ENCODE measurements at places on chromosomes 11 and 22.

GRCh38 chr11:96306933-96307775, 35.8 kb downstream of the MAML2 start:
- peak; percentile 84 for DNase-seq

GRCh38 chr11:111549196-111549868, 8.8 kb downstream of the LAYN start:
- DNase-seq: no peak

- no peak for DNase-seq
These were observed 106.0 kb downstream of the TRIM29 start for GRCh38 chr11:120031612-120032600.

DNA sequence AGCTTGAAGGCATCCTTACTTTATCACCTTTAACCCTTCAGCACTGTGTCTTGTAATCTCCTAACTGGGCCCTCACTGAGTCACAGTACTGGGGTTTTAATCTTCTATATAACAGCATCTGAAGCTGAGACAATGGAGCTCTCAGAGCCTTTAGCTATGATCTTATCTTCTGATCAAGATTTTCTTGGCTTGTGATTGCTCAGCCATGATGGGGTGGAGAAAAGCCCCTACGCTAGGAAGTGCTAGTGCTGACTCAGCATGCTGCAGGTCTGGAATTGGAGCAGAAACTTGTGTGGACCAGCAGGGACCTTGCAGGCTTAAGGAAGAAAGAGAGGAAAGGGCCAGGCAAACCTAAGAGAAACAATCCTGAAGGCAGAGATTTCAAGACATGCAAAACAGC, 71.7 kb upstream of the EED start:
- DNase-seq: no peak

DNA sequence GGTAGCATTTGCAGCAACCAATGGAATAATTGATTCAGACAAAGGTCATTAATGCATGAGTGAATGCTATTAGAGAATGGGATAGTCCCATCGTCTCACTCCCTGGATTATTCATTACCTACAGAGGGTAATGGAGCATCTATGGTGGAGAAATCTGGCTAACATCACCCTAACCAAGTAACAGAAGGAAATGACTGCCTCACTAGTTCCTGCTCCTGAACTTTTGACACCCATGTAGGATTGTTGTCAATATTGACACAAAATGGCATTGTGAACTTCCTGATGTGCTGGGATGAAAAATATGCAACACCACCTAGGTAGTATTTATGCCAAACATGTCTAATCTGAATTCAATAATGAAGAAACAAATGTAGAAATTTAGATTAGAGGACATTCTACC, 44.0 kb upstream of the KIRREL3 start:
- no peak for DNase-seq

DNA sequence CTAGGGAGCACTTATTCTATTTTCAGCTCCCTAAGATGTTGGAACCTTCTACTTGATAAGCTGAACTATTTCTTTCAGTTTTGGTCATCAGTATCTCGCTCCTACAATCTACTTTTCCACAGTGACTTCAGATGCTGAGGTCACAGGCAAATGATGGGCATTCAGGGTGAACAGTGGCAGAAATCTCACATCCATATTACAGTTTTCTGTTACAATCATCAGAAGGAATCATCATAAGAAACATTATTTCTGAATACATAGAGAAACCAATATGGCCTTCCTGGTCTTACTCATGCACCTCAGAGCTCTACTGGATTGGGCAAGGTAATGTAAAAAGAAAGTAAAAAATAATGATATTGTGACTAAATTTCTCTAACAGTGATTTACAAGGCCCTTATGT, 39.4 kb upstream of the DDI1 start:
- no peak for DNase-seq

DNA sequence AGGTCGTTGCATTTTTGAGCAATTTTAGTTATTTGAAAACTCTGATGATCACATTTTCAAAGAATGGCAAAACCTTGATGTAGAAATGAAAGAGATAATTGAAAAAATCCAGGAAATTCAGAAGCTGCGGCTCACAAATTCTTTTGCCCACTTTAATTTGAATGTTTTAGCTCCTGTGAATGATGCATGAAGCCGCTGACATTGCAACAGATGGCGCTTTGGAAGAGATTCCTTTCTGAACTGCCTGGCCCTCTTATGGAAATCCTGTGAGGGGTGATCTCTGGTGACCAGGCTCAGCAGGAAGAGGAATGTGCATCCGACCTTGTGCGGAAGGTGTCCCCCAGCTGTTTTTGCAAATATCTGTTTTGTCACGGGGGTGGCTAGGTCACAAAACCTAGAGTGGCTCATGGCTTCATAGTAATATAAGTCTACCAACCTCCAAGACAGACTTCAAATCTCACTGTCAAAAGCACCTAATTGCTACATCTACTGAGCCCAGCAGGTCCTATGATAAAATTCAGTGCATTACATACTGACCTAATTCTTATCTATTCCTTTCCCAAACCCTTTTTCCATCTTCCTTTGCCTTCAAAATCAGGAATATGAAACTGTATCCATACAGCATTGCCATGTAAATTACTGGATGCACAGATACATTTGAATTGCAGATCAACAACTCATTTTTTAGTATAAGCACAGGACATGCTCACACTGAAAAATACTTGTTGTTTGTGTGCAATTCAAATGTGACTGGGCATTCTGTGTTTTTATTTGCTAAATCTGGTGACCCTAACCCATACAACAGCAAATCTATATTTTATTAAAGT, 412.7 kb downstream of the ETS1 start:
- DNase-seq: no peak

DNA sequence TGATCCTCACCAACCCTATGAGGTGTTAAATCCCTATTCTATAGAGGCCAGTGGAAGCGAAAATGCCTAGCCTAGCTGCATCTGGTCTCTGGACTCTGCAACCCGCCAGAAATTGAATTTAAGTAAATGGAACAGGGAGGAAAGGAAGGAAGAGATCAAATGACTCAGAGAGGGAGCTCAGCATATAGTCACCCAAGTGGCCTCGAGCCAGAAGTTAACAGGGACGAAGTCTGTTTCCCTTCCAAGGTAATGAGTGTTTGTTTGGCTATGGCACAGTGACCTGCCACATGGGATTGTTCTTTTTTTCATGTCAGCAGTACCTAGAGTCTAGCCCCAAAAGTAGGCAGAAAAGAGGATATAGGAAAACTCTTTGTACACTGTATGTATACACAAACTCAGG, 66.3 kb downstream of the PAK1 start:
- peak; percentile 70 for DNase-seq

DNA sequence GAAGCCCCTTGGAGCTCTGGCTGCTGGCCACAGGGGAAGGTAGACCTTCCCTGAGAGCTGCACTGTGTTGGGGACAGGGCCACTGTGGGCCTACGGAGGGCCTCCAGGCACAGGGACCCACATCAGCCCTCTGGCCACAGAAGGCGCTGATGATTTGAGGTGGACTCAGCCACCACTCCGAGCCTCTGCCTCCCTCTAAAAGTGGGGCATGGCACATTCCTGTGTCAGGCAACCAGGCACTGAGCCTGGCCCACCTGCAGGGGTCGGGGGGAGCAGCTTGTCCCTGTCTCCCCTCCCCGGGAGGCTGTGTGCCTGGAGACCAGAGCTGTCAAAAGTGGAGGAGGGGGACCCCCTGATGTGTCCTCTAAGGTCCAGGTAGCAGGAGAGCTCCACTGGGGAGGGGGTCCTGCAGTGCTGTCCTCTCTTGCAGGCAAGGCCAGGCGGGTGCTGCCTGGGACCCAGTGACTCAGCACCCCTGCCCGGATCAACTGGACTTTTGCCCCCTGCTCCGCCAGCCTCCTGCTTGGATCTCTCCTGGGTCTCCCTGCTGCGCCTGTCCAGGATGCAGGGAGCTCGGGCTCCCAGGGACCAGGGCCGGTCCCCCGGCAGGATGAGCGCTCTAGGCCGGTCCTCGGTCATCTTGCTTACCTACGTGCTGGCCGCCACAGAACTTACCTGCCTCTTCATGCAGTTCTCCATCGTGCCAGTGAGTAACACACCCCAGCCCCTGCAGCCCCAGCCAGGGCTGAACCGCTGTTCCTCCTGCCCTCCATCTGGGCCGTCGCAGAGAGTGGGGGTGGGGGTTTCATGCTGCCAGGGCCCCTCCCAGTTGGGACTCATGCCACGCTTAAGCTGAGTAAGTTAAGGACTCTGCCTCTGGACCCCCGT, 17.5 kb upstream of the CDKN1C start:
- no peak for DNase-seq

- DNase-seq: no peak
These were observed 10.0 kb upstream of the SLC25A17 start for GRCh38 chr22:40829131-40829530.

GRCh38 chr22:29370537-29370936, 17.8 kb downstream of the AP1B1 start:
- no peak for DNase-seq

- DNase-seq: no peak
These were observed 12.4 kb upstream of the MAPK11 start for GRCh38 chr22:50282361-50283155.

DNA sequence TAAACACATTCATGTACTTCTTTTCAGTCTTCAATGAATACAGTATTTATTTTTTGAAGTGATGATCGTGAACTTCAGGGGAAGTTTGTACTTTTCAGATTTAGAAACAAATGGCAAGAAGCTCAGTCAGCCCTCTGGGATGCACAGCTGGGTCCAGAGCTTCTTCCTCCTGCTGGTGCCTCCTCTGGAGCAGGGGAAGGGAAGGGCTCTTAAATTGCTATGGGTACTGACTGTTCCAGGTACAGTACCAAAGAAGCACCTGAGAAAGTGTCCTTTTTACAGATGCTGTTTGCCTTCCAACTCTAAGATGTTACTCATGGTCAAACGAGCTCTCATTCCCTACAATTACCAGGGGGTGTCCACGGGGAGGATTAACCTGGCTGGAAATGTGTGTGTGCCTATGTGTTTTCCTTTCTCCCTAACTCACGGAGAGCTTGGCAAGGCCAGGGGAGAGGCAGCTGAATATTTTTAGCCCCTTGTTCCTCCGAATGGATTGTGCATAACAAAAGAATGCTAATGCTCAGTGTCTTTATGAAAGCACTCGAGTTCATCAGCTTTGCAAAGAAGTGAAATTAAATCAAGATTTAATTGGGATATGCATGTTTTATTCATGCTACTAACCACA, 313.7 kb upstream of the CADM1 start:
- DNase-seq: no peak

DNA sequence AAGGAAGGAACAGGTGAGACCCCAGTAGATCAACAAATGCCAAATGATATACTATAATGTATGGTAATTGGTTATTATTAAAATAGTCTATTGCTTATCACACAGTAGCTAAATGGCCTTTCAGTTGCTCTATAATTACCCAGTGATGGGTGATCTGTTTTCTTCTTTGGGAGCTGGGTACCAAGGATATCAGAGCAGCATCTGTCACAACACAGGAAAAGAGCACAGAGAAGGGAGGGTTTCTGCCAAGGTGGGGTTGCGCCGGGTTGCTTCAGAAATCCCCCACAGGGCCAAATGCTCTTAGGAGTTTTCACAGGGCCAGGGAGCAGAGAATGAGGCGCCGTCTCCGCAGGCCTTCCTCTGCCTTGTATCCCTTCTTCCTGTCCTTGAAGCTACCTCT, 469.4 kb downstream of the INSC start:
- no peak for DNase-seq

GRCh38 chr11:76371170-76371569, 9.8 kb downstream of the THAP12 start:
- no peak for DNase-seq

GRCh38 chr11:95330302-95330701, 99.3 kb upstream of the SESN3 start:
- peak; percentile 19 for DNase-seq

- DNase-seq: peak; percentile 74
These were observed 13.4 kb downstream of the NFAM1 start for GRCh38 chr22:42418811-42419242.

- DNase-seq: no peak
These were observed 990 bp upstream of the THRSP start for GRCh38 chr11:78062671-78063070.

DNA sequence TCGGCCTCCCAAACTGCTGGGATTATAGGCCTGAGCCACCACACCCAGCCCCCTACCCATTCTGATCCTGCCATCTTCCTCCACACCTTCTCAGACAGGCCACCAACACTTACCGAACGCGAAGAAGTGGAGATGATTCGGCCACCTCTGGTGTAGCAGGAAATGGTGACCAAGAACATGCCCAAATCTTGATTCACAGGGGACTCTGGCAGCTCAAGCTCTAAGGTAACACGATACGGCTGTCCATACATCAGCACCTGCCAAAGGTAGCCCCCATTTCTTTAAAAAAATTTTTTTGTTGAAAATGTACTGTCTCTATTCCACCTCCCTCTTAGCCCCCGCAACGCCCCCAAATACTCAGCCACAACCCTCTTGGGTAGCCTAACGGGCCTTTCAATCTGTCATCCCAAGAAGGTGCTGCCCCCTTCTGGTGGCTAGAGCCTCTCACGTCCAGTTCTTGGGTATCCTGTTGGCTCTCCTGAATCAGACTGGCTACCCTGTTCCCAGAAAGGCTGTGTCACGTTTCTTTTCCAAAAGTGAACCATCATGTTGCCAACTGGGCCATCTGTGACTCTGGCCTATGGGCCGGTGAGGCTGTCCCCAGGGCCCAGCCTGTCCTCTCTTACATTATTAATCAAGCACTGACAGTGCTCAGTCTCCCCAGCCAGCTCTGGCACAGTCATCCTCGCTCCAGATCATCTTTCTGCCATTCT, 5.3 kb upstream of the LRRN4CL start:
- DNase-seq: peak; percentile 57

GRCh38 chr22:49807780-49808708, 19.6 kb downstream of the BRD1 start:
- DNase-seq: no peak

- no peak for DNase-seq
These were observed 26.5 kb downstream of the SCGB1A1 start for GRCh38 chr11:62445314-62445740.
